AG09309 (cell line): ENCODE measurements at places on chromosomes 2 and 18.
A peak's percentile ranks its signal among the peaks of the same experiment; 100 is the strongest.

DNA sequence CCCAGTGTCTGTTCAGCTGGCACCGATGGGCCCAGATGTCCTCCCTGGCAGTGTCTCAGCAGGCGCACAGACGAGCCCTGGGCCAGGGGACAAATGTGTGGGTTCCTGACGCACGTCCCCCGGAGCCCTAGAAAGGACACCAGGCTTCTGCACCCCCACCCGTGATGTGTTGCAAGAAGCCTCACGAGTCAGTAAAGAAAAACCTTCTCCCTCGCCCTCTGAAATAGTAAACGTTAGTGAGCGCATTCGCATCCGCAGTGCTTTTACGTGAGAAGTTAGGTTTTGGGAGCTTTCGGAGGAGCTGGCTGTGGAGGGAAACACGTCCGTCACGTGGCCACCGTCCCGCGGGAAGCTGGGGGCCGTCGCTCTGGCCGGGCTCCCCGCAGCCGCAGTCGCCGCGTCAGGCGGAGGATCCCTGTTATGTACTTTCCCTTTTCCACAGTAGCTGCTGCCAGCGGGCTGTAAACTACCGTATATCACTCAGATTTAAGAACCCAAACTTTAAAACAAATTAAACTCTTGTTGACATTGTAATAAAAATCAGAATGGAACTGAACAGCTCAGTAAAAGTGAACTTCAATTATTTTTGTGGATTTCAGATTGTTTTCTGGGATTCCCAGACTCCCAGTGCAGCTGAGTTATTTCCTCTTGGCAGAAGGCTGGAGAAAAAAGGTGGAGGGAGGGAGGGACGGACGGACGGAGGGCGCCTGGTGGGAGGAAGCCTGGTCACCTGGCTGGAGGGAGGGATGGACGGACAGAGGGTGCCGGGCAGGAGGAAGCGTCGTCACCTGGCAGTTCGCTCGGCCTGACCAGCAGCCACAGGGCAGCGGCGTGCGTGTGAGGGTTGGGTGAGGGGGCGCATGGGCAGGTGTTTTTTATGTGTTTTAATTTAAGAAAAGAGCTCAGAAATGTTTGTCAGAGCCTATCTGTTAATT, 112.1 kb downstream of the NFATC1 start:
- no peak for DNase-seq

- no peak for DNase-seq
Observed at GRCh38 chr2:223641082-223641481, 38.9 kb upstream of the SCG2 start.

DNA sequence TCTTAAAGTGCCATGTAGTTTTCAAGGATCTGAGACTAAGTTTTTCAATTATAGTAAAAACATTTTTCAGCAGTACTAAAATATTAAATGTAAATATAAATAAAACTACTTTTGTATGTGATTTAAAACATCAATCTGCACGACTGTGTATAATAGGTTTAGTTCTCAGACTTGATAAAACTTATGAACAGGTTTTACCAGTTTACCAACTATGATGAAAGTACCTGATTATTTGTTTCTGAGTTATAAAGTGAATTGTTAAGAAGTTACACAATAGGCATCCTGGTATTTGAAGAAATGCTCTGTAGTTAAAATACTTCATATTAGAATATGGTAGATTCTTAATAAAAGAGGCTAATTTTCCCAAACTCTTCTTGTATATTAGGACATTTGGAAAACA, 14.8 kb downstream of the RELCH start:
- DNase-seq, result no peak

GRCh38 chr18:31773774-31774476, 13.2 kb upstream of the SLC25A52 start:
- DNase-seq, result no peak

GRCh38 chr2:21422050-21422449, 298.3 kb downstream of the TDRD15 start:
- DNase-seq, result no peak

DNA sequence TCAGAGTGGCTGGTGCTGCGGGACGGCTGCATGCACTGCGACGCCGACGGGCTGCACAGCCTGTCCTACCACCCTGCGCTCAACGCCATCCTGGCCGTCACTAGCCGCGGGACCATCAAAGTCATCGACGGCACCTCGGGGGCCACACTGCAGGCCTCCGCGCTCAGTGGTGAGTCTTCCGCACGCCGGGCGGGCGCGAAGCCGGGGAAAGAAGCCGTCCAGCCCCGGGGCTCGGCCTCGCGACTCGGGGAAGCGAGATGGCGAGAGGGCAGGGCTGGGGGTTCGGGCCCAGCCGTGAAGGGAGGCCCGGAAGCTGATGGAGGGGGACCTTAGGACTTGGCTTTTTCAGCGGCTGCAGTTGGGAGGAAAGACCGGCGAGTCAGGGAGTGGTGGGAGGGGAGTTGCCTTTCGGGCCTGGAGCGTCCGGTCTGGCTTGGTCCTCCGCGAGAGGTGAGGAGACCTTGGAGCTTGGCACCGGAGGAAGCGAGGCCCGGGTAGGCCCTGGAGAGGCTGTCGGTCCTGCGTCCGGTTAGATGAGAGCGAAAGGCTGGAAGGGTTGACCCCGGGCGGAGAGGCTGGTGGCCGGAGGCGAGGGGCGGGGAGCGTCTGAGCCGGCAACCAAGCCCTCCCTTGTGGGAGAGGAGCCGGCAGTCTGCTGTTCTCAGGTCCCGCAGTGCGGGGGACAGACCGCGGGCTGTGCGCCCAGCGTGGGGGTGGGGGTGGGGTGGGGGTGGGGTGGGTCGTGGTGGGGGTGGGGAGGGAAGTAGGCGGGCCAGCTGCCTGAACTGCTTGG, 691 bp downstream of the BIRC6 start:
- no peak for DNase-seq

GRCh38 chr2:8535821-8536685, 145.8 kb upstream of the ID2 start:
- no peak for DNase-seq

- DNase-seq, result no peak
Observed at GRCh38 chr2:181853696-181854095, 37.8 kb upstream of the ITPRID2 start.

GRCh38 chr2:224145751-224146355, 106.8 kb upstream of the SERPINE2 start:
- peak; percentile 65 for DNase-seq

GRCh38 chr2:109356324-109357035, 227.5 kb downstream of the SH3RF3 start:
- no peak for DNase-seq

- no peak for DNase-seq
Observed at GRCh38 chr2:231769170-231770136, 11.6 kb downstream of the PDE6D start.

DNA sequence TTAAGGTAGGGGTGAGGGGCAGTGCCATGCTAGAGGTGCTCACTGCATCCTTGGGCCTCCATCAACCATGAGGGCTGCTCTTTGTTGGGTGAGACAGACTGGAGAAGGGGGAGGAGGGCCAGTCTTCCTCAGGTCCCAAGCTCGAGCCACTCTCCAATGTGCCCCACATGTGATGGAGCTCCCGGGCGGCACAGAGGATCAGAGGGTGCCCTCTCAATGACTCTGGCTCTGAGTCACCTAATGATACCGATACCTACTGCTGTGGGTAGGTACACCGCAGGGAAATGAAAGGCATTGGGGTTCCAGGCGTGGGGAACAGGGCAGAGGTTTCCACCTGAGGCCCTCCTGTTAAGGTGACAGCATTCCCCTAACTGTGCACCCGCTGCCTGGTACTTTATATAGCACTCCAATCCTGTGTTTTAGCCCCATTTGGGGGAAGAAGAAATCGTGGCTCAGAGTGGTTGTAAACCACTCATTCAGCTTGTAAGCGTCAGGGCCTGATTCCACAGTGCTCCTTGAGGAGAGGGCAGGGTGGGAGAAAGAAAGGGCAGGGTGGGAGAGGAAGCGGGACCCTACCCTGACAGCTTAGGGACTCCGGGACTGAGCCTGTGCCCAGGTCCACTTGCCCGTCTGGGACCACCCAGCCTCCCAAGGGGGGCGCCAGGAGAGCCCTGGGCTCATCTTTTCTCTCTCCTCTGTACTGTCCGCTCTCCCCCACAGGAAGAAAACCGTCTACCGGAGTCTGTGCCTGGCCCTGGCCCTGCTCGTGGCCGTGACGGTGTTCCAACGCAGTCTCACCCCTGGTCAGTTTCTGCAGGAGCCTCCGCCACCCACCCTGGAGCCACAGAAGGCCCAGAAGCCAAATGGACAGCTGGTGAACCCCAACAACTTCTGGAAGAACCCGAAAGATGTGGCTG, 1.8 kb downstream of the B3GNT7 start:
- DNase-seq, result no peak

DNA sequence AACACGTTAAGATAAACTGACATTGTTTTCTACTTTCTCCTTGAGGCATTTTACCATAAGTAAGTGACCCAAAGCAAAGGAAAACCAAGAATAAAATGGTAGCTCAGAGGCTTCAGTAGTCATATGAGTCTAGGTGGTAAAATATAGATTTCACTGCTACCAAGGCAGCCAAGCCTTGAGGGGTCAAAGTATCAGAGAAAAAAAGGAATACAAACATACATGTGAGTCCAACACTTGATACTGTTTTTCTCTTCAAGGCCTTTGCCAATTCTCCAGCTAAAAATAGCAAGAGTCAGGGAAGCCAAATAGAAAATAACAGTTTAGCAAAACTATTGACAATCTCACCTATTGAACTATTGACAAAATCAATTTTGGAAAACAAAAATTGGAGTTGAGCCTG, 925.9 kb downstream of the BCL11A start:
- DNase-seq, result no peak

DNA sequence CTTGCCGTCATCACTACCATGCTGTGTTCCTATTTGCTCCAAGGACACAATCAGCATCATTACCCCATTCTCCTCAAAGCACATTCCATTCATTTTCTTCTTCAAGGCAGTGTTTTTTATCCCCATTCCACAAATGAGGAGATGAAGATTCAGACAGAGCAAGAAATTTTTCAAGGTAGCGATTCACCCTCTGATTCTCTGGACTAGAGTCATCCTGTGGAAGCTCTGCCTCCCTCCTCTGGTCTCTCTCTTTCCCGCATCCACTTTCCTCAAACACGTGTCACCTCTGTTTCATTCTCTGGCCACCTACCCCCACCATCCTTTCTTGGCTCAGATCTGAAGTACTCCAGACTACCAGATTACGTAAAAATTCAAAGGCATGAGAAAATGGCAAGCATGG, 297.9 kb downstream of the SOX11 start:
- no peak for DNase-seq

DNA sequence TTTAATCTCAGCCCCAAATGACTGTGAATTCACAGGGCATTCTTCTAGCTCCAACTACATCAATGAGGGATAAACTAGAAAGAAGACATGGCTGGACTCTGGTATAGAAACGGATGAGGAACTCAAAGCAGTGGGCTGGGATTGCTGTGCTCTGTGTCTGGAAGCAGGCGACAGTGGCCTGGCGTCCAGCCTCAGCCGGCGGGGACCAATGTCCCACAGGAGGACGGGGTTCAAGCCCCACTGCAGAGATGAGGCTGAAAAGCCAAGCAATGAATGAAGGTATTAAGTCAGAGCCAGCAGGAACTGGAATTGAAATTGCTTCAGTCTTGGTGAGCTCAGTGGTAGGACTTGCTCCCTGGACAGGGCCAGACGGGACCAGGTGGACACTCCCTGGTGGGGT, 24.3 kb upstream of the BOK start:
- no peak for DNase-seq

DNA sequence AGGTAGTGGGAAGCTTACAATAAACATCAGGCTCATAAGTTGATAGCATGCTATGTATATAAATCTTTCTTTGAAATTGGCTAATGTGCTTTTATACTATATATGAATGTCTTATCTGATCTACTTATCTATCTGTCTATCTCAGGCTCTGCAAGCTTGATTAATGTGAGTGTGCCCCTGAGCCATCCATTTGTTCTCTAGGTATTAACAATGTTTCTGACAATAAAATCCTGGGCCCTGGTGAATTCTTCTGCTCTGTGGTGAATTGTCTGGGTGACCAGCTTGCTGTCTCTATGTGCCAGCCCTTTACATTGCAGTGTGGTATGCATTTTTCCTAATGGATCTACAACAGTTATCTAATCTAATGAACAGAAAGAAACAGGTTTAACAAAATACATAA, 295.9 kb downstream of the HRH4 start:
- no peak for DNase-seq

DNA sequence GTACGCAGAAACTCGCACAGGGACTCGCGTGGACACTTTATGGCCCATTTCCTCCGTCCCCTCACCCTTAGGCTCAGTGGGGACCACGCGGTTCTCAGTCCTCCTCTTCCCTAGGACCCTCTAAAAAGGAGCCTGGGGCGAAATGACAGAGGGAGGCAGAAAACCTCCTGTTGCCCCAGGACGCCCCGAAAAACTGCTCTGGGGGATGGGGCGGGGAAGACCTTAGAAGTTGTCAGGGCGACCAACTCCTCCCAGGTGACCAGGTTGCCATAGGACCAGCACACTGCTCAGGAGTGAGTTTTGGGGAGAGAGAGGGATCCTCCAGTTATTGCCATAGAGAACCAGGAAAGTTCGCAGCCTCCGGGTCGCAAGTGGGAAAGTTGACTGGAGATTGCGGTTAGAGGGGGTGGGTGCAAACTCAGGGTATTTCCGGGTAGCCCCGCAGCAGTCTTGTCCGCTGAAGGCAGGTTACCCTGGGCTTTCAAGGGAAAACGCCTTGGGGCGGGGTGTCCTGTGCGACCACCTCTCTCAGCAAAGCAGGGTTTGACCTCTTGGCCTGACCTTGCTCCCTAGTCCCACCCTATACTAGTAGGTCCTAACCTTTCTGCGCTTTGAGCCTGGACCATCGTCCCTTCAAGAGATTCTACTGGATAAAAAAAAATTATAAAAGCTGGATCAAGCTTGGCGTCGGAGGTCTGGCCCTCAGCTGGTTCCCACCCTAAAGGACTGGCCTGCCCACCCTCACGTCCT, 7.8 kb upstream of the PAX3 start:
- no peak for DNase-seq

DNA sequence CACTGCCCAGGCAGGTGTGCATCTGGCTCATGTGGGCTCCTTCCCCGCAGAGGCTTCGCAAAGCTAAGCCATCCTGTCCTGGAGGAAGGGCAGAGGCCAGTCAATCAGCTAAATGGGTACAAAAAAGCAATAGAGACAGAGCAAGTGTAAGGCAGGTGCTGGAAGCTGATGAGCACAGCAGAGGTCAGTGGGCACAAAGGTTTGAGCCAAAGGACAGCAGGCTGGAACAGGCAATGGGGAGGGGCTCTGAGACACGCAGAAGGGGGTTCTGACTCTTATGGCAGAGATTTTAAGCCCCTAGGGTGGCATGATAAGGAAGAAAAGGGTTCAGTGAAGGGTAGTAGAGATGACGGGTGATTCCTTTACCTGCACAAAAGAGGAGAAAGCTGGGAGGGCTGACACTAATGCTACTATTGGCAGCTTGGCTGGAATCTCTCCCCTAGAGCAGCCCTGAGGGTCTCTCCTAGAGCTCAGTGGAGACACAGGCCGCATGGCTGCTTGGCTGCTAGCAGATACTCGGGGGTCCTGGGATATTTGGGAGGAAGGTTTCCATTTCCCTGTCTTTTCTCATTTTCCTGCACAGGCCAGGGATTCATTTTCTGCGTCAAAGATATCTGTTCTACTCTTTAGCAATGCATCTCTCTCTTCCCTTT, 132.4 kb downstream of the MYCN start:
- DNase-seq, result no peak

GRCh38 chr2:197208024-197208423, 102.6 kb downstream of the ANKRD44 start:
- no peak for DNase-seq

- no peak for DNase-seq
Observed at GRCh38 chr18:2538236-2538635, 33.1 kb downstream of the METTL4 start.
